Kidney tubule cell (primary cell): ENCODE measurements at places on chromosomes 11 and 22.

DNA sequence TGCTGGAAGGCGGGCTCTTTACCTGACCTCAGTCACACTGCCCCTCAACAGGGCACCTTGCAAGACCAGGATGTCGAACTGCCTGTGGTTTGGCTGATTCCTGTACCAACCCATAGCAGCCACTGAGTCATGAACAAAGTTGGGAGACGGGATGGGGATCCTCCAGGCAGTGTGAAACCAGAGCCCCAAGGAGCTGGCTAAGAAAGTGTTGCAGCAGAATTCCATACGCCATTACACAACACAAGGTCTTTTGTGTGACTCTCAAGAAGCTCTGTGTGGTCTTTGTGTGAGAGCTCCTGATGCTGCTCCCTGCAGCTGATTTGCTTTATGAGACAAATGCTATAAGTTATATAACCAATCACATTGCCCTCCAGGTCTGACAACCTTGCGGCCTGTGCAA lies 617.7 kb downstream of the OPCML start:
- no peak for DNase-seq

DNA sequence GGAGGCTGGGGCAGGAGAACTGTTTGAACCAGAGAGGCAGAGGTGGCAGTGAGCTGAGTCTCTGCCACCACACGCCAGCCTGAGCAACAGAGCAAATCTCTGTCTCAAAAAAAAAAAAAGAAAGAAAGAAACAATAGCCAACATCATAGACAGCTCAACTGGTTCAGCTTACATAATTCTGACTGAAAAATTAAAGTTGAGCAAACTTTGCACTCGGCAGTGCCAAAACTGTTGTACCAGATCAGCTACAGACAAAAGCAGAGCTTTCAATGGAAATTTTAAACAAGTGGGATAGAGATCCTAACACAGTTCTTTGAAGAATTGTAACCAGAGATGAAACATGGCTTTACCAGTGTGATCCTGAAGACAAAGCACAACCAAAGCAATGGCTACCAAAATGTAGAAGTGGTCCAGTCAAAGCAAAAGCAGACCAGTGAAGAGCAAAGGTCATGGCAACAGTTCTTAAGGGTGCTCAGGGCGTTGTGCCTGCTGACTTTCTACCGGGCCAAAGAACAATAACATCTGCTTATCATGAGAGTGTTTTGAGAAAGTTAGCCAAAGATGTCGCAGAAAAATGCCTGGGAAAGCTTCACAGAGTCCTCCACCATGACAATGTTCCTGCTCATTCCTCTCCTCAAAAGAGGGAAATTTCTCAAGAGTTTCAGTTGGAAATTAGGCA lies 59.3 kb downstream of the TTC28 start:
- DNase-seq: no peak

DNA sequence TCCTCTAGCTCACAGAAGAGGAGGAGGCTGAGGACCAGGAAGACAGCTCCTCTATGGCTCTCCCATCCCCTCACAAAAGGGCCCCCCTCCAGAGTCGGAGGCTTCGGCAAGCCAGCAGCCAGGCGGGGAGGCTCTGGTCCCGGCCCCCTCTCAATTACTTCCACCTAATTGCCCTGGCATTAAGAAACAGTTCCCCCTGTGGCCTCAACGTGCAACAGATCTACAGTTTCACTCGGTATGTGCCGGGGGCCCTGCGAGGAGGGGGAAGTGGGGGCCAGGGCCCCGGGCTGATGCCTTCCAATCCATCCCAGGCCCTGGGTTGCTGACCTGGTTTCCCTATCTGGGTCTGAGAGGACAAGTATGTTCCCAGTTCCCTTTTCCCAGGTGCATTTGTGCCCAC lies 7.9 kb downstream of the FOXR1 start:
- no peak for DNase-seq

GRCh38 chr11:78815831-78816230 lies 241.2 kb upstream of the NARS2 start:
- no peak for DNase-seq

- DNase-seq: no peak
Observed at GRCh38 chr11:60326955-60327354, at the start of gene MS4A6E. TSS of gene MS4A6E (plus strand) at chr11:60327255. CDS start at chr11:60334896, 7,641 bp downstream.
